T-helper 17 cell (primary cell): ENCODE measurements at places on chromosomes 3 and 15.

- no peak for DNase-seq
Observed at GRCh38 chr3:31331278-31331677, 201.4 kb upstream of the STT3B start.

DNA sequence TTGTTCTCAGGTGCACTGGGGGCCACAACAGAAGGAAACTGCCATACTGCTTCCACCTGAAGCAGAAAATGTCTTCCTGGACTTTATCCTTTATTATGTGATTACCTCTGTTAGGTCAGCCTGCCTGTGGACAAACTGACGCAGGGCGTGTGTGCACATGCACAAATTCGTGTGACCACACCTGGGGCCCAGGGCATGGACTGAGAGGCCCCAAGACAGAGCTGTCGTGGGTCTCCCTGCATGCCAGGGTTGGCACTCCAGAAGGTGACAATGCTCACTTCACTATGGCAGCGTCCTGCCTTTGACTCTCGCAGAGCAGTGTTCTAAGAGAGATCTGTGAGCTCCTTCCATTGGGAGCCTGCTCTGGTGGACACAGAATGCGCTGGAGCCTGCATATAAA, 34.5 kb downstream of the CCDC12 start:
- DNase-seq: no peak

DNA sequence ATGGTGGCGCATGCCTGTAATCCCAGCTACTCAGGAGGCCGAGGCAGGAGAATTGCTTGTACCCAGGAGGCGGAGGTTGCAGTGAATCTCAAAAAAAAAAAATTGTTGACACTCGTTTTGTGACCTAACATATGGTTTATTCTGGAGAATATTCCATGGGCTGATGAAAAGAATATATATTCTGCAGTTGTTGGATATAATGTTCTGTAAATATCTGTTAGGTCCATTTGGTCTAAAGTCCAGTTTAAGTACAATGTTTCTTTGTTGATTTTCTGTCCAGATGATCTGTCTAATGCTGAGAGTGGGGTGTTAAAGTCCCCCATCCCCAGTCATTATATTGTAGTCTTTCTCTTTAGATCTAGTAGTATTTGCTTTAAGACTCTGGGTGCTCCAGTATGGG, 15.6 kb downstream of the IL20RB start:
- DNase-seq: no peak

DNA sequence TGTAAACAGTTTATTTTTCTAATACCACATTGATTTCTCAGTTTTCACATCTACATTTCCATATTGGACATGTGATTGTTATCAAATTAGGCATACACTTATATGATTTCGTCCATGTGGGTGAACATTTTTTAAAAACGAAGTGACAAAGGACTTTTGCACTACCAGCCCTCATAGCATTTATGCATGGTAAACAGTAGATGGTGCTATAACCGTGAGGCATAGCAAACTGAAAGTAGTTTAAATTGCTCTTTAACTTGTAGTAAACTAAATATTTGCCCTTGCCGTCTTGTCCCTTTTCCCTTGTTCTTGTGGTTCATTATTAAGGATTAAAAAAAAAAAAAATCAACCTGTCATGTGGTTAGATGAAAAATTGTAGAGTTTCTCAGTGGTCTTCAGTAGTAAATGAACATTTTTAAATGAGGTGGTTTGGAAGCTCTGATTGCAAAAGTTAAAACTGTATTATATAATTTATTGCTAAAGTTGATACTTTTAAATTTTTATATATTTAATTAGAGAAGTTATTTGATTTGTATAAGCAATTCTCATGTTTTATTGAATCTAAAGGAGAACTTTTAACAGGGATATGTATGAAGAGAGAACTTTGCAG, 24.0 kb downstream of the STX19 start:
- no peak for DNase-seq

DNA sequence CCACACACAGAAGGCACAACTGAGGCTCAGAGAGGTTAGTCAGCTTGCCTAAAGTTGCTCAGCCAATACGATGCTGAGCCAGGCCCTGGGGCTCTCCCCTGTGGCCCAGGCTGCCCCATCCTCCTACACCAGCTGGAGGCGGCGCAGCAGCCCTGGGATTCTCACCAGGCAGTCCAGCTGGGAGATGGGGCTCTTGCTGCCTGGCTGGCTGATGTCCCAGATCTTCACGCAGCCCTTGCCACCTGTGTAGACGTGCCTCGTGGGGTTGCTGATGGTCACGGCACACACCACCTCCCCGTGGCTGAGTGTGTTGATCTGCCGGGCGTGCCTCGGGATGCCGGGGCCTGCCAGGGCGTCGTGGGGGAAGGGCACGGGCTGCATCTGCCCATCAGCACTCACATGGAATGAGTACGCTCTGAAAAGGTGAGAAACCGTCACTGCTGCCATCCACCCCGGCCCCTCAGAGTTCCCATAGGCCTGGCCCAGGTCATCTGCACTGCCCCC, 42.8 kb downstream of the TLE3 start:
- no peak for DNase-seq

- DNase-seq: no peak
Observed at GRCh38 chr3:42503251-42503924, 945 bp downstream of the VIPR1 start.

DNA sequence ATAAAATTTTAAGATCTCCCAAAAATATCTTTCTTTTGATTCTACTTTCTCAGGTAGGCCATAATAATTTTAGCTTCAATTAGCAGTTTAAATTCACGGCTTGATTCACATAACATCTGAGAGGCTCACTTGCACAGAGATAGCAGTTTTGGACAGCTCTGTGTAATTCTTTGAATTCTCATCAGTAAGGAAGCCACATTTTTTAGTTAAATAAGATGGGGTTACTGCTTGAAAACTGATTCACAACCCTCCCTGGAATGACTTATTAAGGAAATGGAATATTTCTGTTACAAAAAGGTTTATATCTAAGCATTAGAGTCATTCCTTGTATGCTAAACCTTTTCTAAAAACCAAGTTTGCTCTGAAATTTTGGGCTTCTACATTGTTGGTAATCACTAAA, 212.7 kb downstream of the ALCAM start:
- no peak for DNase-seq

DNA sequence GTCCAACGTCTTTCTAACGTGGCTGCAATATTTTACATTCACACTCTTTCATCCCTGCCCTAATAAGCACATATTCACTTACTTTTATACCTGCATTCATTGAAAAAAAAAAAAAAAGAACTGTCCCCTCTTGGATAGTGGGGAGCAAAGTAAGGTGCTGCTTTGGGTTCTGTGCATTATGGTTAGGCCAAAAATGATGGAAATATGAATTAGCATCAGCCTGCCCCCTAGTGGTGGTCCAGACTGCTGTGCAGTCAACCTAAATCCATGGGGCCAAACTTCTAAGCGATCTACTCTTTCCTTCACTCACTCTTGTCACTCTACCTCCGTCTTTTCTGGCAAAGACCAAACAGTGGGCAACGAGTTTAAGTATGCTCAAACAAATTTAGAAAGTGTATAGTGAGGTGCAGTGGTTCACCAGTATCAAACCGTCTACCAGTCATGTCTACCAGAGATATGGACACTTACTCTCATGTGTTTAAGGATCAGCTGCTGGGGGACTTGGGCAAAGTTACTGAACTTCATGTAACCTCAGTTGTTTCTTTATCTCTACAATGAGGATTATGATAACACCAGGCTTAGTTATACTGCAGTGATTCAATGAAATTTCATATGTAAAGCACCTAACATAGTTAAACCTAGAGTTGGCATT, 61.5 kb upstream of the GRM7 start:
- no peak for DNase-seq

DNA sequence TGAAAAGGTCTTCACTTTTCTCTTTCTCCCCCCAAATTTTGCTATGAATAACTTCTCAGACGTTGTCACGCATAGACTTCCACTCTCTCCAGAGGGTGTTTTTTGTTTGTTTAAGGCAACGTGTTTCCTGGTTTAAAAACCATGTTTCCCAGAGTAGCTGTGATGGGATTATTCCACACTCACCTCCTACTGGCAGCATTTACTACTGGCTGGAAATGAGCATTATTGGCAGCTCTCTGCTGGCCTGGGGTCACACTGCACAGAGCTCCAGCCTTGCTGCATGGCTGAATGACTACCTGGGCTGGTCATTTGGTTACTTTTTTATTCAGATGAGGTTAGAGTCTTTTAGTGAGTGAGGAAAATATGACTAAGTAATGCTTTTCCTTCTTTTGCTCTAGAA, 65.2 kb downstream of the RARB start:
- DNase-seq: no peak

- no peak for DNase-seq
Observed at GRCh38 chr3:38118421-38119247, 18.3 kb downstream of the ACAA1 start.
